ENCODE measurements at places on chromosomes 5 and 9.

GRCh38 chr5:26023361-26023760 lies 1015.0 kb downstream of the CDH9 start:
- DNase-seq = no peak

DNA sequence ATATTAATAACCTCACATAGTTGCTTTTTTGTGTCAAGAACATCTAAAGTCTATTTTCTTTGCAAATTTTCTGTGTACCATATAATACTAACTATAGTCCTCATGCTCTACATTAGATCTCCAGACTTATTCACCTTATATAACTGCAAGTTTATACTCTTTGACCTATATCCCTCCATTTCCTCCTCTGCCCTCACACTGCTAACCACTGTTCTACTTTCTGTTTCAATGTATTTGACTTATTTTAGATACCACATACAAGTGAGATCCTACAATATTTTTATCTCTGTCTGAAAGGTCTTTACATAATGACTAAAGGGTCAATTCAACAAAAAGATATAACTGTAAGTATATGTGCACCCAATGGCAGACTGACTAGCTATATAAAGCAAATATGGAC lies 789.7 kb upstream of the ZNF608 start:
- DNase-seq = no peak

GRCh38 chr9:18721995-18722310 lies 248.0 kb downstream of the ADAMTSL1 start:
- no peak for DNase-seq

DNA sequence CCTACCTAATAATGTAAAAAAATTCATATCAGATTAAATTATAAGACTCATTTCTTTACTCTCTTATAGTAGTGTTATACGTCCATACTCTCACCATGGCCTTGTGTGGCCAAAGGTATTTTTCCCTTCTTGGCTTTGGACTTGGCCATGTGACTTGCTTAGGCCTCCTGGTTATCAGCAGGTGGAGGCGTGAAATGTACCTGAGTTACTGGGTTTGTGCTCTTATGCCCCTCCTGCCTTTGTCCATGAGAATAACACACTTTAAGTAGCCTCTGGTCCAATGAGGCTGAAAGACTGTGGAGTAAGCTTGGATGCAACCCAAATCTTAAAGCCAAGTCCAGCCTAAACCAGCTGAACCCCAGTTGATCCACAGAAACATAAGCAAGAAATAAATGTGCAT lies 68.7 kb downstream of the RETREG1 start:
- no peak for DNase-seq

DNA sequence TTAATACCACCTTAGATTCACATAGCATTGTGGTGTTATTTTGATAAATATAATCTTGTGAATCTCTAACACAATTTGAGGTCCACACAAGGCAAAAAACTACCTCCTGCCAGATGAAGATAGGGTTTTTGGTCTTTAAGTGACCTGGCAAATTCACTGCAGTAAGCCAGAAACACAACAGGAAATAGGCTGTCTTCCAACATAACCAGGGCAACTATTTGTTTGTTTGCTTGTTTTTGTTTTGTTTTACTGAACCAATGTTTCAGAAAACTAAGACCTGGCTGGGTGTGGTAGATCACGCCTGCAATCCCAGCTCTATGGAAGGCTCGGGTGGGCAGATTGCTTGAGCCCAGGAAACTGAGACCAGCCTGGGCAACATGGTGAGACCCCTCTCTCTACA lies 95.5 kb downstream of the USP20 start:
- peak; percentile 56 for DNase-seq

GRCh38 chr9:5621327-5621726 lies 7.6 kb upstream of the RIC1 start:
- no peak for DNase-seq

- no peak for DNase-seq
Measured at GRCh38 chr9:105483618-105484017, 35.8 kb downstream of the FSD1L start.

DNA sequence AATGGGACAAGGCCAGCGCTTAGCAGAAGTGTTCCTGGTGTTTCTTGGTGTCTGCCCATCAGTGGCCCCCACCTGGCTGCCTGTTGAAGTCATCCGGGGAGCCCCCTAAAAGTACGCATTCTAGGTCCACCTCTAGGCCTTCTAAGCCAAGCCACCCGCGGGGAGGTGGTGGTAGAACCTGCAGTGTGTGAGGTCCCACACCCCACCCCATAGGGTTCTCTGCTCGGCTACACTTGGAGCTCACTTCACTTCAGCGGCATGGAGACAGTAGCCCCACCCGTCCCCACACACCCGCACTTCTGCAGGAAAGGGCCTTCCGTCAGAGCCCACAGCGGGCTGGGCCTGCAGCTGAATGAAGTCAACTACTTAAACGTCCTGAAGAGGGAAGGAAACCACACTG lies 29.6 kb upstream of the FCN2 start:
- no peak for DNase-seq

DNA sequence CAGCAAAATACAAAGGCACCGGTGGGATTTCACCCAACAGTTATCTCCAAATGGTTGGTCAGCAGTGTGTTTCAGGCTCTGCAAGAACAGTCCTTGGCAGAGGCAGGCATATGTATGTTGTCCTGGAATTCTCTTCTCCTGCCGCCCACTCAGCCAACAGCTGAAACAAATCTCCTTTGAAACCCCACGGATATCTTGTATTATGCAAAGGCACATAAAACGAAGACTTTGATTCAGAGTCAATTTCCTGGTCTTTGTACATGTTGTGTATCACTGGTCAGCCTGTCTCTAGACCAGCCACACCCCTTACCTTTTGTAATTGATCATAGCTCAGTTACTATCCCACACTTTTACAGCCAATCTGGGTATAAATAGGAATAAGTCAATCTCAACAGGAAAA lies 29.2 kb downstream of the FREM1 start:
- DNase-seq = peak; percentile 40

GRCh38 chr9:108168236-108168850 lies 678.8 kb upstream of the KLF4 start:
- DNase-seq = no peak

- no peak for DNase-seq
Measured at GRCh38 chr5:174920906-174921550, 196.6 kb downstream of the MSX2 start.

GRCh38 chr5:139132515-139132914 lies 65.7 kb downstream of the SIL1 start:
- DNase-seq = peak; percentile 65

- DNase-seq = no peak
Measured at GRCh38 chr9:87498811-87499360, 1.2 kb downstream of the DAPK1 start.

DNA sequence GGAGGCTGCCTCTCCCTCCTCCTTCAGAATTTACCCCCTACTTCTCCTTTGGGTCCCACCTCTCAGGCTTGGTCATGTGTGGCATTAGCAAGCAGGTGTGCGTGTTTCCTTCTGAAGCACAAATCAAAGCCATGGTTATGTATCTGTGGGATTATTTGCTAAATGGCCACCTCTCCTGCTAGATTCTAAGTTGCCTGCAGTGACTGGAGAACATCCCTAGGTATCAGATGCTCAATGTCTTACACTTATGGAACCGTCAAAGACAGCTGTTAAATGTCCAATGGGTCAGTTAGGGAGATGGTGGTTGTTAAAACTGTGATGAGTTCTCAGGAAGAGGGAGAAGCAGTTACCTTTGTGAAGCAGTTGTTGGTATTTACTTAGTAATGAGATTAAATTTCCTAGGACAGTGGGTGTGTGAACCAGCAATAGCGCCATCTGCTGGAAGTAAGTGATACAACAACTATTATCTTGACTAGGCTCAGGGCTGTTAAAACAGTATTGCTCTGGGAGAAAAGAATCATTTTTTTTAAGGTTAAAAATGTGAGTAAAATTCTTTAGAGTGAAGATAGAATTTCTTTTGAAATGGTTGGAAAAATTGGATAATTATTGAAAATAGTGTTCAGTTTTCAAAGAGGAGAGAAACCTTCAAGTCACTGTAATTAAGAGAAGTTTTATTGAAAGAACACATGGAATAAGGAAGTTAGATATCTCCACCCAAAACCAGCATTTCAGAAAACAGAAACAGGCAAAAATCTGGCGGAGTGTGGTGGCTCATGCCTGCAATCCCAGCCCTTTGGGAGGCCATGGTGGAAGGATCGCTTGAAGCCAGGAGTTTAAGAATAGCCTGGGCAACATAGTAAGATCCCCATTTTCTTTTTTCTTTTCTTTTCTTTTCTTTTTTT lies 71.3 kb downstream of the TMC1 start:
- peak; percentile 85 for DNase-seq

DNA sequence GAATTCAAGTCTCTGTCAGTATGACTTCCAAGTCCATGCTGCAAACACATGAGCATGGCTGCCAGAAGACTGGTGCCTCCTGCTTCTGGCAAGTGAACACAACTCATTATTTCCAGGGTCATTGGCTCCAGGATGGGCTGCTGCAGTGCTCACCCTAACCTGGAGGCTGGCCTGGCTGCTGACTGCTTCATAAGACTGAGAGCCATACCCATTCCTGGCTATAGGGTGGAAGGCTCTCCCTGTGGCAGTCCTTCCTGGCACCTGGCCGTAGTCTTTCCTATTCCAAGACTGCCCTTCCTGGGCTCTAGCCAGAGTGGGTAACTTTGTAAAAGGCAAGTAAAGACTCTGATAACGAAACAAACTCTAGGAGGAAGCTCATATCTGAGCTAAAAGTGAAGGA lies 51.2 kb downstream of the CXXC5 start:
- peak; percentile 41 for DNase-seq

- no peak for DNase-seq
Measured at GRCh38 chr9:135087899-135088347, 455 bp downstream of the OLFM1 start.

DNA sequence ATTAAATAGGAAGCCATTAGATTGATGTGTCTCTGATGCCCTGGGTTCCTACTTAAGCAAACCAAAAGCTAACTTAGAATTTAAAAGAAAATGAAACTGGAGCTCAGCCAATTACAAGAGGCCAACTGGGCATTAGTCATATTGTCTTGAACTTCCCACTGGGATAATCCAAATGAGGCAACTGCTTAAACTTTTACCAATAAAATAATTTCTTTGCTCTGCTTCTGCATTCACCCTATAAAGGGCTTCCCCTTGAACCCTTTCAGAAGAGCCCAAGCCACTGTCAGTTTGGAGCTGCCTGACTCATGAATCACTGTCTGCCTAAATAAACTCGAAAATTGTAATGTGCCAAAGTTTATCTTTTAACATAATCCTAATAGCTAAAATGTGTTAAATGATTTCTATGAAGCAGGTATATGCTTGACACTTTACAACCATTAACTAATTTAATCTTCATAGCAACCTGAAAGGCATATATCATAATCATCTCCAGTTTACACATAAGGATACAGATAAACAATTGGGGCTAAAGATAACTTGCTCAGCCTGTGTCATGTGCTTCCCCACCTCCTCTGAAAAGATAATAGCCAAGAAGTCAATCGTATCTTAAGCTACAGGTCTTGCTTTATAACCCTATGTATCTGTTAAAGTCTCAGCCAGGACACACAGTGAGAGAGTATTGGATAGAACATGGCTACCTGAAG lies 11.5 kb downstream of the GPR150 start:
- no peak for DNase-seq

- no peak for DNase-seq
Measured at GRCh38 chr9:77997611-77998284, 33.9 kb downstream of the GNAQ start.

DNA sequence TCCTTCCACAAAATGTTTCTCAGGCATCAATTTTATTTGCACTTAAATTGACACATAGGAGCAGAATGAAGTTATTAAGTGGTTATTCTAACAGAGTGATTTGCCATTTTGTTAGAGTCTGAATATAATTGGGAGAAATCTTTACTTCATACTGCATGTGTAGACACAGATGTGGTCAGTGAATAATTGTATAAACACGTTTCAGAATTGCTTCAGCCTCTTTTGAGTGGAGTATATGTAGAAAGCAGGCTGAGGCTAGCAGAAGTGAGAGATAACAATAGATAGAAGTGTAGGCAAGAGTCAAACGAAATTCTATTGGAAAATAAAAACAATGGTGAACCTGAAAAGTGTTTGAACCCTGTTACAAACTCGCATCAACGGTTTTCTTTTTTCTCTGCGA lies 270.7 kb downstream of the TMEM167A start:
- DNase-seq = no peak

GRCh38 chr9:133930682-133931485 lies 61.2 kb downstream of the VAV2 start:
- DNase-seq = no peak

DNA sequence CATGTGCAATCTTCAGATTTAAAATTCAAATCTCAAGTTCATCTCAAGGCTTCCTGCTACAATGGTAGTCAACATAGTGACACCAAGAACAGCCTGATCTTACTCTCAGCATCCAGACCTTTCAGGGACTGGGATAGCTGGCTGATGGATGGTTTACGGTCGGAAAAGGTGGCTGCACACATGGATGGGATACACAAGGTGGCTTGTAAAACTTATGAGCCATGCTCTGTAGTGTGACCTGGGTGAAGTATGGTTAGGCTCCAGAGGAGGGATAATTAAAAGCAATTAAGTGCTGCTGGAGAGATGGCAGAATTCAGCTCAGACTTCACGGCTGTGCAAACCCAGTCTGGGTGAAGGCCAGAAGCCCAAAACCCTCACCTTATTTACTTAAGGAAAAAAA lies 379.5 kb downstream of the NFIB start:
- DNase-seq = no peak

DNA sequence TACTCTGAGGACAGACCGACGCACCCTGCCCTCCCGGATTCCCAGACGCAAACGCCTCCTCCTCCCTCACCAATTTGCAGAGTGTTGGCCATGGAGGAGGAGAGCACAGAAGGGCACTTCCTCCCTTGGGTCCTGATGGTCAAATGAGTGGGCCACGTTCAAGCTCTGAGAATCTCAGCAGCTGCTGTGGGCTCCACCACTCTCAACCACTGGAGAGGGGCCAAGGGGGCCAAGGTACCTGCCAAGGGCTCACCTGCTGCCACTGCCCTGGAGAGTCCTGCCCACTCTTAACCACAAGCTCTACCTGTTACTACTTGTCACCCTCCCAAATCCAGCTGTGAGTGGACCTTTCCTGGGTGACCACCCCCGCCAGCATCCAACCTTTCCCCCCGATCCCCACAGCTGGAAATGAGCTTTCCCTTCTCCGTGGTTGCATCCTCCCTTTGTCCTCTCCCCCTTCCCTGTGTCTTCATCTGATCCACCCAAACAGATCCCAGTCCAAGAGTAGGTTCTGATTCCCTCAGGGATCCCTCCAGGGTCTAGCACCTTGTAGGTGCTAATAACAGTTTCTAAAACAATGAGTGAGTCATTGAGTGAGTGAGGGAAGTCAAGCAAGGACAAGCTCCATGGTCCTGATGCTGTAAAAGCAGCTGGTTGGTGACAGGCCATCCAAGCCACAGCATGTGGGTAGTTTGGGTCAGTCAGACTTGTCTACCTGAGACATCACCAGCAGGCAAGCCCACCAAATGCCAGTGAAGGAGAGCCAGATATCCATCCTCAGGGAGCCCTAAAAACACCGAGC lies 69.7 kb downstream of the FAM114A2 start:
- DNase-seq = no peak

All from G401 (cell line).